ENCODE measurements at places on chromosomes 12 and 14.

GRCh38 chr12:13745111-13745860 lies 236.1 kb downstream of the GRIN2B start:
- no peak for DNase-seq

- DNase-seq, result no peak
These were observed 60.1 kb downstream of the CHST11 start for GRCh38 chr12:104516821-104517220.

DNA sequence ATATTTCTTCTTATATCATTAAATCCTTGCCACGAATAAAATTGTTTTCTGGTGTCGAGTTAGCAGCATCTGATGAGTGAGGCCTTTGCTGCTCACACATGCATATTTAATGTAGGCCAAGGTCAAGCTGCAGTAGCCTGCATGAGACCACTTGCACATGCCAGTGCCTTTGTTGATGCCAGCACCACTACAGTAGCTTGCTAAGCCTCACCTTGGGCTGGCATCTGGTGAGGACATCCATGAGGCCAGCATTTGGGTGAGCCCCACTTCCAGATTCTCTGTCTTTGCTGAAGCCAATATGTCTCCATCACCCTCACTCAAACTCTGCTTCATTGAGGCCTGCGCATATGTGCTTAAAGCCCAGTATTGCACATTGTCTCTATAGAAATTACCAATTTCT lies 8.0 kb downstream of the CCDC59 start:
- DNase-seq, result no peak

DNA sequence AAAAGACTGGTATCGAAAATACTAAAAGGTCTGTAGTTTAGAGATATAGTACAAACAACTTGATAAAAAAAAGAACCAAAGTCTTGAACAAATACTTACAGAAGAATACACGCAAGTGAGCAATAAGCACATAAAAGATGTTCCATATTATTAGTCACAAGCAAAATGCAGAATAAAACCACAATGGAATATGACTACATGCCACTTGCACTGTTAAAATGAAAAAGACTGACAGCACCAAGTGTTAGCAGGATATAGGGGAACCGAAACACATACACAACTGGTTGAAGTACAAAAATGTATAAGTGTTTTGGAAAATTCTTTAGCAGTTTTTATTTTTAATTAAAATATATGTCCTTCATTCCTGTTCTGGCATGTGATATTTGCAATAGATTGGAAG lies 3.6 kb downstream of the CLEC2A start:
- DNase-seq, result no peak

DNA sequence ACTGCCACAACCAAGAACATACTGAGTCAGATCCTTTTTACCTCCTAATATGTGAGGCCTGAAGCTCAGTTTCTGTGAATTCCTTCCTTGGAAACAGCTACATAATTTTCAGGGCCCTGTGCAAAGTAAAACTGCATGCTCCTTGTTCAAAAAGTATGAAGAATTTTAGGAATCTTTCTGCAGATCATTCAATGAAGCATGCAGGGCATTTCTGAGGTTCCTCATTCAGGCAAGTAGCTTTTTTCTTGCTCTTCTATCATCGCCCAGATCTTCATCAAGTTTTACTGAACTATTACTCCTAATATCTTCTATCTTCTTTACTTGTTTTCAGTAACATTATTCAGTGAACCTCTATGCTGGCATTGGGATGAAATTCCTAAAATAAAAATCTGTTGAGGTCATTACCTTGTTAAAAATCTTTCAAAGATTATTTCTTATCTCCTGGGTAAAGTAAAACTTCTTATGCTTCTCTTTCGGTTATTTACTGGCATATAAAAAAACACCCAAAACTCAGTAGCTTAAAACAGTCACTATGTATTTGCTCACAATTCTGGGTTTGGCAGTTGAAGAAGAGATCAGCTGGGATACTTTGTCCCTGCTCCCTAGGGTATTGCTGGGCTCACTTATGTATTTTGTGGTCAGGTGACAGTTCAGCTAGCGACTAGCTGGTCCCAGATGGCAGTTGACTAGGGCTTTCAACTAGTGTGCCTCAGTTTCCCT lies 42.6 kb upstream of the KRR1 start:
- DNase-seq, result no peak

DNA sequence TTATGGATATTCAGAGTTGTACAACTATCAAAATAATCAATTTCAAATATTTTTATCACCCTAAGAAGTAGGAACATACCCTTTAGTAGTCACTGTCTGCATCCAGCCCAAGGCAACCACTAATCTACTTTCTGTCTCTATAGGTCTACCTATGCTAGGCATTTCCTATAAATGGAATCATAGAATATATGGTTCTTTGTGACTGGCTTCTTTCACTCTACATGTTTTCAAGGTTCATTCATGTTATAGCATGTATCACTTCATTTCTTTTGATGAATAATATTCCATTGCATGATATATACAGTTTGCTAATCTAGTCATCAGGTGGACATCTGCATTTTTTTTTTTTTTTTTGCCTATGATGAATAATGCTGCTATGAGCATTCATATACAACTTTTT lies 112.4 kb downstream of the PPP1R12A start:
- DNase-seq, result no peak

DNA sequence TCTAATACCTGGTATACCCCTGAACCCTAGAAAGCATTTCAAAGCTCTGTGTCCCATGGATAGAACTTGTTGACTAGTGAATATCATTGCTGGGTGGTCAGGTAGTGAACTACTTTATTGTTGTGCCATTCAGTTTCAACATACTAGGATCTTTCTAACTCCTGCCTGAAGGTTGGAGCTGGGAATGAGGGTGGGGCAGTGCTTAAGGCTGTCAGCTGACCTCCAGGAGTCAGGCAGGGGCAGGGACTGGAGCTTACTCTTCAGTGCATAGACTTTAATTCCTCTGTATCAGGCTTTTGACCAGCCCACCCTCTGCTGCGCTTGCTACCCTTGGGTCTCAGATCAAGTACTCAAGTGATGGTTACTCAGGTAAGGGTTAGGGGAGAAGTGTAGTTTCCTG lies 102.6 kb upstream of the RFX4 start:
- DNase-seq, result no peak

DNA sequence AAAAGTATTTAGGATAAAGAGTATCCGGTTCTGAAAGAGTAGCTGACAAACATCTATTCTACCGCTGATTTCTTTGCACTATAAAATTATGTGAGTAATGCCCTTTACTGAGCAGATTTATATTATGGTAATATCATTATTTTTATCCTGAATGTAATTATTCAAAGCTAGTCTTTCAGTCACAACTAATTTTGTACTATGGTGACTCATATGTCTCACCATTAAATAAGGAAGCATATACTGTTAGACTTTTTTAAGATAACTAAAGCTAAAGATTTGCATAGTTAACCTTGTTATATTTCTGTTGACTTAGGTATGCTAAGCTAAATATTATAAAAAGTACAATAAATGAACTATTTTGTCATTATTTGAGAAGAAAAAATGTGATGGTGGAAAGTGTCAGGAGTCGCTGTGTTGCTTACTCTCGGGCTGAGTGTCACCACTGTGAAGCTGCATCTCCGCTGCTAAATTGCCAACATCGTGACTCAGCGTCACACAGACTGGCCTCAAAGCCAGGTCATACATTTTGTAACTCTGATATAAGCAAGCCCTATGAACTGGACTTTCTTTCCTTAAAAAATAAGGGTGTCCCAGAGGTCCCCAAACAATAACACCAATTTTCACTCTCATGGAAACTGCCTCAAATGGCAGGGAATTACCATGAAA lies 69.1 kb upstream of the SSTR1 start:
- DNase-seq, result no peak

GRCh38 chr14:51394384-51394783 lies 154.3 kb downstream of the TMX1 start:
- DNase-seq, result no peak

DNA sequence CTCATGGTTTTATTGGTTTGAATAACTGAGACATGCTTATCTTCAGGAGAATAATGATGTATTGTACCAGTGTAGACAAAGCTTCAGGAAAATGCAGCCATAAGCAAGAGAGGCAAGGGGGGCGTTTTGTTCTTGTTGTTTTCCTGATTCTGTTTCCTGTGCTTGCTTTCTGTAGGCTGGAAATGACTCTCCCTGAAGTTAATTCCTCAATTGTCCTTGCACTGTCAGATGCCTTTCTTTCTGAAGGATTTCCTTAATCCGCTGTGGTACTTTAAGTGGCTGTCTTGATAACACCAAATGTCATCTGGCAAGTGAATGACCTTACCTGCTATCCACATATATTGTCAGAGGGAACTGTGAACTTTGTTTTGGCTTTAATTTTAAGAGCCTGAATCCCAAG lies 220.0 kb downstream of the NEDD1 start:
- DNase-seq, result no peak

- DNase-seq, result no peak
These were observed 145.1 kb downstream of the GRIP1 start for GRCh38 chr12:66533767-66534166.

DNA sequence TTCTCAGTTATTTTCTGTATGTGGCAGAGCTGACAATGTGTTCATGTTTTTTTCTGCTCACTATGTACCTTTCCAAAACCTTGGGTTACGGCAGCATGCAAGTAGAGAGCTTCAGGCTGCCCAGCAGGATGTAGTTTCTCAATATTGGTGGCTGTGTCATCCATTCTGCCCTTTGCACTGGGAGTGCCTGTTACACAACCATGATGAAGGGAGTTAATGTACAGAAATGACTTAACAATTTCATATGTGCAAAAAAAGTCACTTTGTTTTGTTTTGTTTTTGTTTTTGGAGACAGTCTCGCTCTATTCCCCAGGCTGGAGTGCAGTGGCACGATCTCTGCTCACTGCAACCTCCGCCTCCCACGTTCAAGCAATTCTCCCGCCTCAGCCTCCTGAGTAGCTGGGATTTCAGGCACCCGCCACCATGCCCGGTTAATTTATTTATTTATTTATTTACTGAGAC lies 6.1 kb upstream of the CNIH1 start:
- DNase-seq, result no peak

DNA sequence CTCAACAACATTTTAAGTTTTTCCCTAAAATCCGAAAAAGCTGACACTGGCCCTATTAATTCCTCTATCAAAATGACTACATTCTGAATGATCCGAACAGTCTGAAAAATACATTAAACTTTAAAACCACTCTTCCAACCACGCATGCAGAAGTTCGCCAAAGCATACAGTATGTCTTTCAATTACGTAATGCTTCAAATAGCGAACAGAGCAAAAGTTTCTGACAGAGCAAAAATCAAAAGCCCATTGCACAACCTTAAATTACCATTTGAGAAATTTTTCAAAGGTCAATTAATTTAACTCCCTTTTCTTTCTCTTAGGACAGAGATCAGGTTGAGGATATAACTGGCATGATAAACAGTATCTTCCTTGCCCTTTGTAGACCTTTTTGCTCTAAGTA lies 33.2 kb downstream of the LRIG3 start:
- DNase-seq, result no peak
